ENCODE measurements at places on chromosomes 1 and 21.
A peak's percentile ranks its signal among the peaks of the same experiment; 100 is the strongest.

GRCh38 chr1:154906621-154907081 is 29.9 kb downstream of the PMVK start:
- no peak for DNase-seq

DNA sequence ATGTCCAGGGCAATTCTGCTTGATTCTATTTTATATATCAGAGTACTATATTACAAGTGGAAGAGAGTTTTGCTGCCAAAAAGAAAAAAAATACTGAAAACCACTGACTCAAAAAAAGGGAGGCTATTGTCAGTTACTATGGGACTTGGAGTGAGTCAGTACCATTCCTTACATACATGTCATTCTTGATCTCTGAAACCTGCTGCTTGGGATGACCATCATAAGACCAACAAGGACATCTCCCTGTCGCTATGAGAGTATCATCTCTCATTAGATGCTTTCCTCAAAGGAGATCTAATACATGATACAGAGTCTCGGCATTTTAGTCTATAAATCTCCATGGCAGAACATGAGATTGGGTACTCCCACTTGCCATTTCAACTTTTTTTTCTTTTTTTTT is 11.8 kb upstream of the INPP5B start:
- peak; percentile 93 for DNase-seq

DNA sequence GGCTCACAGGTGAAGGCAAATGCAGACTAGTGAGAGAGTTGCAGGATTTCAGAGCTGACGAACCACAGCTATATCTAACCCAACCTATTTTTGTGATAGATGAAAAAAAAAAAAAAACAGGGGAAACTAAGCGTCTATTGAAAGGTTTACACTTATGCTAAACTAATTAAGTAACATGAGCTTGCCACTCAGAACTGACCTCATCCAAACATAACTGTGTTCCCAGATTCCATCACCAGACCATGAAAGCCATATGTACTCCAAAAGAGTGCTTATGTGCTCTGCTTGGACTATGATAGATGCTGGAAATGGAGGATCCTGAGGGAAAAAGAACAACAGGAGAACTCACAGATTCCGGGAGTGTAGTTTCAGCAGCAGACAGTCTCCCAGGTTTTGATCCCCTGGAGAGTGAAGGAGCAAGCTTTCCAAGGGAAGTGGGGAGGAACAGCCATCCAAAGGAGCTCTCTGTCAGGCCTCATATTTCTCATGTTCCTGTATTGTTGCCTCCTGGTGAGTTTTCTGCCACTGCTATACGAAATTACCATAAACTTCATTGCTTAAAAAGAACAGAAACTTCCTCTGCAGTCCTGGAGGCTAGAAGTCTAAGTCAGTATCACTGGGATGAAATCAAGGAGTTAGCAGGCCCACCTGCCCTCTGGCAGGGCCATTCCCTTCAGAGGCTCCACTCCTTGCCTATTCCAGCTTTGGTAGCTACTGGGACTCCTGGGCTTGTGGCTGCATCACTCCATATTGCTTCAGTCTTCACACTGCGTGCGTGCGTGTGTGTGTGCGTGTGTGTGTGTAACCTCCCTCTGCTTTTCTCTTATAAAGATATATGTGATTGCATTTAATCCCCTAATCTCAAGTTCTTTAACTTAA is 38.1 kb downstream of the NIBAN1 start:
- no peak for DNase-seq

DNA sequence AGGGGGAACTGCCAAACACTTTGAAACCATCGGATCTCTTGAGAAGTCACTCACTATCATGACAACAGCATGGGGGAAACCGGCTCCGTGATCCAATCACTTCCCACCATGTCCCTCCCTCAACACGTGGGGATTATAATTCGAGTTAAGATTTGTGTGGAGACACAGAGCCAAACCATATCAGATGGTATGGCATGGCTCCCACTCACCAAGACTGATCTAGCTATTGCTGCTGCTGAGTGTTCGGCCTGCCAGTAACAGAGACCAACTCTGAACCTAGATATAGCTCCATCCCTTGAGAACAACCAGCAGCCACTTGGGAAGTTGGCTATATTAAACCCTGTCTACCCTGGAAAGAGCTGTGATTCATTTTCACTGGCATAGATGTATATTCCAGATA is 49.4 kb downstream of the CDCP2 start:
- DNase-seq: no peak

- no peak for DNase-seq
Measured at GRCh38 chr1:212353181-212353580, 61.5 kb downstream of the PACC1 start.

DNA sequence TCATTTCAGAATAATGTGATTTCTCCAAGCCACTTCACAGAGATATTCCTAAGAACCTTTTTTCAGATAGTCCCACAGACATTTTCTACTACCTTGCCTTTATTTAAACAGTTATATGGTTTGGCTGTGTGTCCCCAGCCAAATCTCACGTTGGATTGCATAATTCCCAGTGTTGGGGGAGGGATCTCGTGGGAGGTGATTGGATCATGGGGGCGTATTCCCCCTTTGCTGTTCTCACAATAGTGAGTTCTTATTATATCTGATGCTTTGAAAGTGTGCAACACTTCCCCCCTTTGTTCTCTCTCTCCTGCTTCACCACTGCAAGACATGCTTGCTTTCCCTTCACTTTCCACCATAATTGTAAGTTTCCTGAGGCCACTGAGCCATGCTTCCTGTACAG is 93.6 kb upstream of the ZNF678 start:
- DNase-seq: no peak

GRCh38 chr1:160621633-160622413 is 25.0 kb downstream of the SLAMF1 start:
- DNase-seq: no peak

DNA sequence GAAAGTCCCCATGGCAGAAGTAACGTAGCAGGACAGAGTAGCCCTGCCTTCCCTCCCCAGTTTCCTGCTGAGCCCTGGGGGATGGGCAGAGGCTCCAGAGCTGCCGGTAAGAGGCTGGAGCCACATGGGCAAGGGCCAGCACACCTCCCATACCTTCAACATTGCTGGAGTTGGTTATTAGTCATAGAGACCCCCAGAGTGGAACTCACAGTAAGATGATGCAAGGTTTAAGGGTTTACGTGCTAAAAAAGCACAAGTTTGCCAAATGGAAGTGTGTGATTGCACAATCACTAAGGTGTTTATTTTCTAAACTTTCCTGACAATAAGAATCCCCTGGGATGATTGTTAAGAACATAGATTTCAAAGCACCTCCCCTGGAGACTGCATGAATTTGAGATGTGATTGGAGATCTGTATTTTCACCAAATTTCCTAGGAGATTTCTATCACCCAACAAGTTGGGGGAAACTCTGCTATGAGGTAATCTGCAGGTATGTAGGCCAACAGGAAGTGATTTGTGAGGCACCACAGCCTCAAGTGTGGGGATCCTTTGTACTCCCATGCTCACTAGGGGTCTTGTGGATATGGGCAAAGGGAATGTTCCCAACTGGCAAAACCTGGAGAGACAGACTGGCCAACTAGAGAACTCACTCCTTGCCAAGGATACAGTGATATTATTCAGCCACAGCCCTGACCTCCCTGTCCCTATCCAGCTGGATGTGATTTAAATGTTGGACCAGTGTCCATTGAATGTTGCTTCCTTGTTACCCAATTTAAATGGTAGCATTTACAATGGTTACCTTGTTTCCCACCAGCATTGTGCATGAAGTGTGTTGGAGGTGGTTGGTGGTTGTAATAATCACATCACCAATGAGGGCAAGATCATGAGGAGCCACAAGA is 37.1 kb upstream of the CSF1 start:
- DNase-seq: peak; percentile 29

DNA sequence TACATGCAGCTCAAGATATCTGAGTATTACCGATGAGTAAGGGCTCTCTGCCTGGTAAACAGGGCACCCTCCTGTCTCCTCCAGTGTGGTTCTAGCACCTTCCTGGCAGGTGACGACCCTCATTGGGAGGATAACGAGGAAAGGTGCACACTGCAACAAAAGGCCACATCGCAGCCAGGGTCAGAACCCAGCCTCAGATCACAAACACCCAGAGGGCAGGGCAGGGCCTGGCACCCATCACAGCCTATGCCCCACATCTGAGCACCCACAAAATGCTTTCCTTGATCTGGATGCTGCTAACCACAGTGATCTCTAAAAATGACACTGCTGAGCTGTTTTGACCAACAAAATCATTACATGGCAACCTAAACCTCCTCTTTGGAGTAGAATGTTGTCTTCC is 23.8 kb downstream of the C1orf198 start:
- no peak for DNase-seq

DNA sequence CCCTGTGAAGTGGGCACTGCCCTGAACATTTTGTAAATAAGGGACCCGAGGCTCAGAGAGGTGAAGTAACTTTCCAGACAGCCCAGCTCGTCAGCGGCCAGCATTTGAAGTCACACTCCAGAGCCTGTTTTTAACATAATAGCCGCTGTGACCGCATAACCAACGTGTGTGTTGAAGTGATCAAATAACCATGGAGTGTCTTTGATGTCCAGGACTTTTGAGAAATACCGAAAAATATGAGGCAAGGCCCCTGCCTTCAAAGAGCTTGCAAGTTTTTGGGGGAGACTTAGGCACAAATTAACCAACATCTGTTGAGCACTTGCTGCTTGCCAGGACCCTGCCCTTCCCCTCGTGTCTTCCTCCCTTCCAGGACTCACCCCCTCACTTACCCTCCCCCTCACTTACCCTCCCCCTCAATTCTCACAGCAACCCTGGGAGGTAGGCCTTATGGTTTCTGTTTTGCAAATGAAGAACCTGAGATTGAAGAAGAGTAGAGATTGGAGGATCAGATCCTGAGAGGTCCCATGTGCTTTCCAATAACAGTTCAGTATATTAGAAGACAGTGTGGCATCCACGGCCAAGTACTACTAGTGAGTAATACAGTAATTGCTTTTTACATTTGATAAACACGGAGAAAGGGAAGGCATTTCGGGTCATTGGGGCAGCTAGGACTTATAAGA is 1.3 kb upstream of the SLC16A1 start:
- DNase-seq: peak; percentile 95

- peak; percentile 78 for DNase-seq
Measured at GRCh38 chr1:115090540-115090939, 1.2 kb upstream of the TSPAN2 start.

DNA sequence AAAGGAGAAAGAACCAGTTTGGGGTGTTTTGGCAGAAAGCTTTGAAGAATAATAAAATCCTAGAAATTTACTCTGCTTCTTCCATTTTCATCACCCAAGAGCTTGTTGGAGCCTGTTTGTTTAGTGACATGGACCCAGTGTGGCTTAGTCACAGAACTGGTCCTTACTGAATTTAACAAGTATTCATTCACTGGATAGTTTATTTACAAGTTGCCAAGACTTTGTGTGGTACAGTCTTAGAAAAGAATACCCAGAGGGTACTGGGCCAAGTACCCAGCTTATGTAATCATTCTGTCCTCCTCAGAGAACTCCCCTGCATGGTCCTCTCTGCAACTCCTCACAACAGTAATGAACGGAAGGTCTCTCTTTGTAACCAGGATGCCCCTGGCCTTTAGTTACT is 16.4 kb downstream of the RAB4A start:
- no peak for DNase-seq

DNA sequence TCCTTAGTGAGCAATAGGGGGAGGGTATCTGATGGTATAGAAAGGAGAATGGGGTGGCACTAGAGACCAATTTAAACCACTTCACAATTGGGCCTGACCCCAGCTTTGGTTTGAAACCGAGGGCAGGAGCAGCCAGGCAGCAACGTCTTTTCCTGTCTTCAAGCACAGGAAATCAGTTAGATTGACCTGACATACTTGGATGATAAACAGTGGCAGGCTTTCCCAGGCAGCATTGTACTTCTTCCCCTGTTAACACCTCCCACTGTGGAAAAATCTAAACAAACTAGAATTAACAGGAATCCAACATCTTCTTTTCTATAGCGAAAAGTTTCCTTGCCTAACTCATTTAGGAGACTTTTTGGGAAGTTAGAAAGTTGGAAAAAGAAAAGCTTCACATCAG is 40.6 kb downstream of the SELL start:
- no peak for DNase-seq

GRCh38 chr1:9376886-9377333 is 84.2 kb downstream of the SPSB1 start:
- DNase-seq: peak; percentile 47

DNA sequence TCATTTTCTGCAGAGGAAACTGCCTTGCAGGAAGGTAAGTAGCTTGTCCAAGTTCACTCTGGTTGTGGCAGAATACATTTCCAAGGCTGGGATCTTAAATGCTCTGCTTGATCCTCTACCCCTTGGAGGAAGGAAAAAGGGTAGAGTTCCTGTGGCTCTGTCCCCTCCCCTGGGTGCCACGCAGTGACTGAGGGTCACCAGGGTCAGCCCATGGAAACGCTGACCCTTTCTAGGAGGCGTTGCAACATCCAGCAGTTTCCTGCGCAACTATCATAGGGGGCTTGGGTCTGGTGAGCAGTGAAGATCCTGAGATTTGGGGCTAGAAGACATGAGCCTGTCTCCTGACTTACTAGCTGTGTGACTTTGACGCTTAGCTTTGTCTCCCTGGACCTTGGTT is 29.4 kb upstream of the EPS8L3 start:
- DNase-seq: no peak

DNA sequence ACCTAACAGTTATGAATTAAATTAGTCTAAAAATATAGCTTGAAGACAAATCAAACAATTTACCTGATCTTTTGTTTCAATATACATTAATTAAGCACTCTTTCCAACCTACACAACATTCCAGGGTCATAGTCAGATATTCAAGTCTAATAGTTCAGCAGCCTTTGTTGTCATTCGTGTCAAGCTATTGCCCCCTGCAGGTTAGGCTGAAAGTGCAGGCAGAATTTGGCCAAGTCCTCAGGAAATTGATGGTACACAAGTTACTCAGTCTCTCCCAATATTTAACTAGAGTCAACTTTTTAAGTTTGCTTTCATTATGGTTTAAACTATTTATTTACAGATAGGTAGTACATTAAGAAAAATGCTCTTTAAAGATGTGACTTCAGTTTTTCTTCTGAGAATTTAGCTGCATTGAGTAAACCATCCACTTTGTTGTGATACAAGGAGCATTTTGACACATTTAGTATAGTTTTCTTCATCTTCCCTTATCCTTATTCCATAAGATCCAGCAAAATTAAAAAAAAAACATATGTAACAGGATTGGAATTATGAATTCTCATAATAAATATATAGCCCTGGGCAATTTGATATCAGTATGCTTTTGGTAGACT is 130.3 kb upstream of the DPYD start:
- DNase-seq: peak; percentile 83

DNA sequence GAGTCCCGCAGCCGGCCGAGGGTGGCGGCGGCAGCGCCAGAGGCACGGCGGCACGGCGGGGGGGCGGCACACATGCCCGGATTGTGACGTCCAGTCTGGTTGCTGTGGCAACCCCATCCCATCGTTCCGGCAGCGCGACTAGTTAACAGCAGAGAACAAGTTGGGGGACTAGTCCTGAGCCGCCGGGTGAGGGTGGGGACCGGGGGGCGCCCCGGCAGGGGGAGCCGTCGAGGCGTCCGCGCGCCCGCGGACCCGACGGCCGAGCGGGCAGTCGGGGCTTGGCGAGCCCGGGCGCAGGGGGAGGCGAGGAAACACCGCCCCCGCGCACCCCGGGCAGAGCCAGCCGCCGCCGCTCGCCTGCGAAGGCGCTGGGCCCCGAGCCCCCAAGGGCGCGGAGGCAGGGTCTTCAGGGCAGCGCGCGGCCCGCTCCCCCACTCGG is at the start of gene CHD5:
TSS of gene CHD5 (minus strand) at position 54 of the 439 bp plus-strand sequence. CDS start 298 bp downstream, outside the sequence.
- no peak for DNase-seq

GRCh38 chr1:163035446-163036249 is 33.5 kb upstream of the RGS4 start:
- DNase-seq: peak; percentile 96
